Kidney capillary endothelial cell (primary cell): ENCODE measurements at places on chromosomes 2 and 18.

- DNase-seq: no peak
Measured at GRCh38 chr2:217353591-217353990, 493.7 kb upstream of the TNP1 start.

GRCh38 chr2:193693758-193694157 is 1499.0 kb upstream of the TMEFF2 start:
- DNase-seq: no peak

GRCh38 chr2:236054125-236054524 is 114.1 kb downstream of the GBX2 start:
- DNase-seq: no peak

DNA sequence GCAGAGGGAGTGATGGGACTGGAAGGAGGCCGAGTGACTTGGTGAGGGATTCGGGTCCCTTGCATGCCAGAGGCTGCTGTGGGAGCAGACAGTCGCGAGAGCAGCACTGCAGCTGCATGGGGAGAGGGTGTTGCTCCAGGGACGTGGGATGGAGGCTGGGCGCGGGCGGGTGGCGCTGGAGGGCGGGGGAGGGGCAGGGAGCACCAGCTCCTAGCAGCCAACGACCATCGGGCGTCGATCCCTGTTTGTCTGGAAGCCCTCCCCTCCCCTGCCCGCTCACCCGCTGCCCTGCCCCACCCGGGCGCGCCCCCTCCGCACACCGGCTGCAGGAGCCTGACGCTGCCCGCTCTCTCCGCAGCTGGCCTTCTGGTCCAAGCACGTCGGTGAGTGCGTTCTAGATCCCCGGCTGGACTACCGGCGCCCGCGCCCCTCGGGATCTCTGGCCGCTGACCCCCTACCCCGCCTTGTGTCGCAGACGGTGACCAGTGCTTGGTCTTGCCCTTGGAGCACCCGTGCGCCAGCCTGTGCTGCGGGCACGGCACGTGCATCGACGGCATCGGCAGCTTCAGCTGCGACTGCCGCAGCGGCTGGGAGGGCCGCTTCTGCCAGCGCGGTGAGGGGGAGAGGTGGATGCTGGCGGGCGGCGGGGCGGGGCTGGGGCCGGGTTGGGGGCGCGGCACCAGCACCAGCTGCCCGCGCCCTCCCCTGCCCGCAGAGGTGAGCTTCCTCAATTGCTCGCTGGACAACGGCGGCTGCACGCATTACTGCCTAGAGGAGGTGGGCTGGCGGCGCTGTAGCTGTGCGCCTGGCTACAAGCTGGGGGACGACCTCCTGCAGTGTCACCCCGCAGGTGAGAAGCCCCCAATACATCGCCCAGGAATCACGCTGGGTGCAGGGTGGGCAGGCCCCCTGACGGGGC is 4.6 kb downstream of the PROC start:
- no peak for DNase-seq

GRCh38 chr2:235263205-235264120 is 230.4 kb upstream of the AGAP1 start:
- DNase-seq: peak; percentile 96

DNA sequence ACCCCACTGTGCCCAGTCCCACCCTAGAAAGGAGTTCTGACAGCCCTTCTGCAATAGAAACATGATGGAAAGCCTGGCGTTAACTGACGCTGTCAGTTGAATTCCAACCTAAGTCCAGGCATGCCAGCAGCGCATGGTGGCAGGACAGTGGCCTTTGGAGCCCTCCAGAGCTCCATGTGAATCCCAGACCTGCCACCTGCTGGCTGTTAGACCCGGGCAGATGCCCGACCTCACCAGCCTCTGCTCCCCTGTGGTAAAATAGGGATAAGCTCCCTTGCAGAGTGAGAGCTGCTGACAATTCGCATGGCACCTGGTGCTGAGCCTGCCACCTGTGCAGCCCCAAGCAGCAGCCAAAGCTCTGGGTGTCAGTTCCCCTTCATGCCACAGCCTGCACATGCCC is 138.6 kb downstream of the LOXHD1 start:
- no peak for DNase-seq

DNA sequence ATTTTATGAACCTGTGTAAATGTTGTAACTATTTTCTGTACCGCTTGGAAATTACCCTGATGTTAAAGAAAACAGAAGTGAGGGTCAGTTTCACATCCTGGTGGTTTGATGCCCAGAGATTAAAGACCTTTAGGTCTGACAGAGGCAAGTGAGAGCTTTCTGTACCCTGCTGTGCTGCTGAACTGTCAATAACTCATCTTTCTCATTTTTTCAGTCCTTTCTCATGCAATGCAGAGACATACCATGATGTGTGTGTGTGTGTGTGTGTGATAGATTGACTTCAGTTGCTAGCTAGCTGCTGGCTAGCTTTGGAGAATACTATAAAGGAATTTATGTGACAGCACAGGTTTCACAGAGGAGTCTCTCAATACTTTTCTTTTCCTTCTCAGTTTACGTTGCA is 2025.6 kb upstream of the LRRTM1 start:
- DNase-seq: no peak

GRCh38 chr2:85452237-85452636 is 33.7 kb downstream of the SH2D6 start:
- DNase-seq: no peak

DNA sequence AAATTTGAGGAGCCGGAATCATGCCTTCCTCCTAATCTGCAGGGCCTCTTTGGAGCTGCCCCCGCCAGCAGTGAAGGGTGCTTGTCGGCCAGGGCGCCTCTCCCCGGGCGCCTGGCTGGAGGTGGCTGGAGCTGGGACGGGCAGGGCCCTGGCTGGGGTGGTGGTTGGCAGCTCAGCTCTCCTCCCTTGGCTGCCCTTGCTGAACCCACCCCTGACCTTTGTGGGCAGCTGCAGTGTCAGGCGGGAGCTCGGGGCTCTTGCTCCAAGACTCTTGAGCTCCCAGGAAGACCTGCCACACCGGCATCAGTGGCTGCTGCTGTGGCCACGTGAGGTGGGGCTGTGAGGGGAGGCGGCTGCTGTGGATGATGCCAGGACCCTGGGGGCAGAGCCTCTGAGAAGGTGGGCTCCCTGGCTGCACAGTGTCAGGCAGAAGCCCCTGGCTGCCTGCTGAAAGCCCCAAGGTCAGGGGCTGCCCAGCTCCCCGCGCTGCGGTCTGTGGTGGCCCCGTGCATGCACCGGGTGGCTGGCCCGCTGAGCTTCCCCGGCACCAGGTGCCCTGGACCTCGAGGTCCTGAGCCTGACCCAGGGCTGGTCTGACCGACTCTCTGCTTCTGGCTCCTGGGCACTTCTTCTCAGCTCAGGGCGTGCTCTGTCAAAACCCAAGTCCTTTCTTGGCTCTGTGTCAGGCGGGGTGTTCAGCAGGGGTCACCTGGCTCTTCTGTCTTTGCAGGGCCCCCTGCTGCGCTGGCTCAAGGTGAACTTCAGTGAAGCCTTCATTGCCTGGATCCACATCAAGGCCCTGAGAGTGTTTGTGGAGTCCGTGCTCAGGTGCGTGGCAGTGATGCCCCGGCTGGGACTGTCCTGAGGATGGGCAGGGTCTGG is 34.5 kb downstream of the PDIA6 start:
- DNase-seq: no peak

DNA sequence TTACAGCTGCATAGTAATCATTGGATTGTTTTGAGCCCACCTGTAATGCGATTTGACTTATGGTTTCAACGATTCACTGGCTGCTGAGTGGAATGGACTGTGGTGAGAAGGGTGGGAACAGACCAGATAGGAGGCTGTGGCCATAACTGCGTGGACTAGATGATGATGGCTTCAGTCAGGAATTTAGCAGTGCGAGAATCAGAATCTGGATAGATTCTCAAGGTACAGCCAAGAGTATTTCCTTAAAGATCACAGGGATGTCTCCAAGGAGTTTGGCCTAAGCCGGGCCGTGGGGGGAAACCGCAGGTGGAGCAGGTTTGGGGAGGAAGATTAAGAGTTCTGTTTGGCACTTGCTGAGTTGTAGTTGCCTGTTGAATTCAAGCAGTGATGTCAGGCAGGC is 44.0 kb upstream of the CHMP1B start:
- DNase-seq: no peak

DNA sequence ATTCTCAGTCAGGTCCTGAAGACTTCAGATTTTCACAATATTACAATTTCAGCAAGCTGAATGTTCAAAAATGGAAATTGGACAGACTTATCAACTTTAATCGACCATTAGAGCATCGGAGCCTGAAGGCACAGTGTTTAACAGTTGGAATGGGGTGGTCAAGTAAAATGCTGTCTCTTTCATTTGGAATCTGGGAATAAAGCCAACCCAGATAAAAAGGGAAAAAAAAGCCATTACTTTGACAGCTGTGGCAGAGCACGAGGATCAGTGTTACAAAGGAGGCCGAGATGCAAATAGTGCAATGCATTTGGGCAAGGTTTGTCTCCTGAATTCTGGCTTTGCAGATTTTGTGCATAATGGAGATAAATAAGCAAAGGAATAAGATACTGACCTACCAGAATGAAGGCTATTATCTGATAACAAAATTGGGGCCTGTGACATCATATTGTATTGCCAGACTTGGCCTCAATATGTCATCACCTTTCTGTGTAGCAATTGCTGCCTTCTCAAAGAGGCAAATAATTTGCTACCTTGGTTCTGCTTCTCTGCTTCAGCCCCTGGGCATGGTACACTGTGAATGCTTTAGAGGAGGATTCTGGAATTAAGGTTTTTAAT is 277.5 kb upstream of the KLHL29 start:
- no peak for DNase-seq

GRCh38 chr2:176817061-176817565 is 395.5 kb upstream of the HNRNPA3 start:
- no peak for DNase-seq

DNA sequence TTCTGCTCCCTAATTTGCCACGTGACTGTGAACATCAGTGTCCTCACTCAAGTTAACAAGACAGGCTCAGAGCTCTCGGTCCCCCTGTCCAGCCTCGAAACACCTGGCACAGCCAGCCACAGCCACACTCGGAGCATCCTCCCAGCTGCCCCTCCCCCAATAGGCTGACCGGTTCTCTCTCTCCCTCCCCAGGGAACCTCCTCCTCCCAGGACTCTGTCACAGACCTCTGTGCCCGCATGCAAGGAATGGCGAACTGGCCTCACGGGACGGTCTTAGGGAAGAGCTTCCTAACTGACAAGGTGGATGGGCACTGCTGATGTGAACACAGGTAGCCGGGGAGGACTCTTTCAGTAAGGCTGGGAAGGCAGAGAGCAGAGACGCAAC is 18.8 kb downstream of the CYP26B1 start:
- no peak for DNase-seq

GRCh38 chr2:69159986-69160385 is 147.0 kb downstream of the ANTXR1 start:
- no peak for DNase-seq

- DNase-seq: no peak
Measured at GRCh38 chr2:37125416-37125815, 31.4 kb downstream of the EIF2AK2 start.

GRCh38 chr18:34947711-34948125 is 93.5 kb upstream of the MAPRE2 start:
- no peak for DNase-seq
